KG1 (cell line): ENCODE measurements at places on chromosomes 13 and 19.

DNA sequence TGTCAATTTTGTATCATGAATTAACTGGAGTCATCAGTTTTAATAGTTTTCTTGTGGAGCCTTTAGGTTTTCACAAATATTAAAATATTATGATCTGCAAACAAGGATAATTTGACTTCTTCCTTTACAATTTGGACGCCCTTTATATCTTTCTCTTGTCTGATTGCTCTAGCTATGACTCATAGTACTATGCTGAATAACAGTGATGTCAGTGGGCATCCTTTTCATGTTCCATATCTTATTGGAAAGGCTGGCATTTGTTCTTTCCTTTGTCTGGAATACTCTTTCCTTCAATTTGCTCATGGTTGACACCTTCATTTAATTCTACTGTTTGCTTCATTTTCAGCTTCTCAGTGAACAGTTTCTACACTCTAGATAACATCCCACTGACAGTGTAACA, 1129.3 kb downstream of the SLITRK5 start:
- no peak for DNase-seq

DNA sequence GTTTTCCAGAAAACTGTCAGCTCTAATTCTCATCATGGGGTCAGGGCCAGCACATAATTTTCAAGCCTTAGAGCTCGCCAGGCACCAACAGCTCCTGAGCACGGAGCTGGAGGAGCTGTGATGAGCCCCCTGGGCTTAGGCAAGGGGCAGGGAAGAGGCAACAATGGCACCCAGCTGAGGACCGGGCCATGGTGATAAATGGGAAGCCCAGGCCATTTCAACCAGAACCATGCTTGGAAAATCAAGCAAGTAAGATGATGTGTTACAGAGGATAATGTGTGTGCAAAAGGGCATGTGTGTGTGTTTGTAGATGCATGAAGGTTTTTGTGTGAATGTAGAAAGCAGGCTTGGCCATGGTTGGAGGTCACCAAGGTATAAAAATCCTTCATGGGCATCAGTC, 66.8 kb upstream of the UBAC2 start:
- DNase-seq, result no peak

GRCh38 chr13:110301606-110302553, 5.1 kb downstream of the COL4A1 start:
- no peak for DNase-seq

GRCh38 chr13:30276178-30276577, 31.2 kb downstream of the KATNAL1 start:
- DNase-seq, result no peak

GRCh38 chr13:114000151-114001040, 26.5 kb upstream of the C13orf46 start:
- no peak for DNase-seq

DNA sequence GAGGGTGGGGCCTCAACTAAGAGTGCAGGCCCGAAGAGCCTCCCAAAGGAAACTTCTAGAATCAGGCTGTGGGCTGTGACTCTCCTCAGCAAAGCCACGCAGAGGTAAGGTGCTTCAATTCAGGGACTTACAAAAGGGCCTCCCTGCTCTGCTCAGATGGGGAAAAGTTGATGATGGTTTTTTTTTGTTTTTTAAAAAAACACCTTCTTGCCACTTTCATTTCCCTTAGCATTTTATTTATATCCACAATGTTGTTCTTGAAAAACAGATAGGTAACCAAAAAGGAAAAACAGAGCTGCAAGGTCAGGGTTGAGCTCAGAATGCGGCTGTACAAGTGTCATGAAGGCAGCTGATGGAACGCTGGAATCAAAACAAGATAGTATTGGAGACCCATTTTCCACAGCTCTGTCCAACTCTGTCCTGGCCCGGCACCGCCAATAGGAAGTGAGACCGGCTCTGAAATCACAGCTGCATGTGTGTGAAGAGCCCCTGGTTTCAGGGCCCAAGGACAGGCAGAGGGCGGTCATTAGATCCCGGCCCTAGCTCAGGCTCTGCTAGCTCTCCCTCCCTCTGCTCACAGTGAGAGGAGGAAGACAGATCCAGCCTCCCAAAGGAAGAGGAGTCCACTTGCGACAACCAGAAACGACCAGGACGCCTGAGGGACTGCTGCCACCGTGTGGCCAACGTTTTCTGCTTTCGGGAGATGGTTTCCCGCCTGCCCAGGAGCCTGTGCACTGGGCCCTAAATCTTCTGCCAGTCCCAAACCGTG, 58.3 kb downstream of the KLF2 start:
- DNase-seq, result peak; percentile 6

GRCh38 chr19:54477650-54478049, 4.6 kb upstream of the CDC42EP5 start:
- no peak for DNase-seq

- no peak for DNase-seq
These were observed 77.5 kb downstream of the C13orf42 start for GRCh38 chr13:51033421-51034185.

DNA sequence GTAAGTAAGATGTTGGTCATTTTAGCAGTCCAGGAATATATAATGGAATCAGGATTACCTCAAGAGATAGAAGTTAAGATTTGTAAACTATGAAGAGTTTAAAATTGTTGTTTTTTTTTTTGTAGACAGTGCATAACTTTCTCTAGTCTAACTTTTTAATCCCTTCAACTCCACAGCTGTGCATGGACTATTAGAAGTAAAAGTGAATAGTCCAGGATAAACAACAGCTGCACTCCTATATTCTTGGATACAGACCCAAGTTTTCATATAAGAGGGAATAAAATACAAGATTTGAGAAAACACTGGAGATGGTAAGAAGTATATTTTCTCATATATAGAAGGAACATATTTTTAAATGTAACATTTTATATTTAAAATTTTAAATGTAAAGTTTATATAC, 1509.9 kb downstream of the SLITRK5 start:
- DNase-seq, result no peak

- DNase-seq, result no peak
These were observed 59.0 kb downstream of the GSX1 start for GRCh38 chr13:27851096-27851850.

DNA sequence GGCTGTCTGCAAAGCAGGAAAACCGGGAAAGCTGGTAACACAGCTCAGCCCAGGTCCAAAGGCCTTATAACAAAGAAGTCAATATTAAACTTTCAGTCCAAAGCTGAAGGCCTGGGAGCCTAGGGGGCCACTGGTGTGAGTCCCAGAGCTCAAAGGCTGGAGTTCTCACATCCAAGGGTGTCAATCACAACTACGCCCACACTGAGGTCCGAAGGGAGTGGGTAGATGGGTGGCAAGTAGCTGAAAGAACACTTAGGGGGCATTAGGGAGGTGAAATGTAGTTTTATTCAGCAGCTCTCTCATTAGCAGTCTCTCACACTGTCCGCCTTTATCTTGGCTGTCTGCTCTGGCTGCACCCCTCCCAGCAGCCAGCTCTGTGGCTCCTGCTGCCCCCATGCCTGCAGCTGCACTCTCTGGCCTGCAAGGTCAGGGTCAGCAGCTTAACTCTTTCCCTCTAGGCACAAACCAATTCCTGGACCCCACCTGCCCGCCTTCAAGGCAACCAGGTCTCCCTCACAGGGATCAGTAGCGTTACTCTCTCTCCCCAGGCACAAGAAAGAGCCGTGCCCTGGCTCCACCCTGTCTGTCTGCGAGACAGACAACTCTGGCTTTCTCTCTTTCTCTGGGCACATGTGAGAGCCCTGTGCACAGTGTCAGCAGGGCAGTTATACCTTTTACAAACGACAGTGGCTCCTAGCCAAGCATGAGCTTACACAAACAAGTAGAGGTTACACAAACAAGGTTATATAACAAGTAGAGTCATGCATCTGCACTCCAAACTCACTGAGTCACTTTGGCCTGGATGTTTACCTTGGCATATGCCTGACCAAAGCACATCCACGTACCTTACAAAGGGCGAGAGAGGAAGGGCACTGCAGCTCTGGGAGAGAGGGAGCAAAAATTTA, 249.4 kb upstream of the PCDH20 start:
- no peak for DNase-seq

DNA sequence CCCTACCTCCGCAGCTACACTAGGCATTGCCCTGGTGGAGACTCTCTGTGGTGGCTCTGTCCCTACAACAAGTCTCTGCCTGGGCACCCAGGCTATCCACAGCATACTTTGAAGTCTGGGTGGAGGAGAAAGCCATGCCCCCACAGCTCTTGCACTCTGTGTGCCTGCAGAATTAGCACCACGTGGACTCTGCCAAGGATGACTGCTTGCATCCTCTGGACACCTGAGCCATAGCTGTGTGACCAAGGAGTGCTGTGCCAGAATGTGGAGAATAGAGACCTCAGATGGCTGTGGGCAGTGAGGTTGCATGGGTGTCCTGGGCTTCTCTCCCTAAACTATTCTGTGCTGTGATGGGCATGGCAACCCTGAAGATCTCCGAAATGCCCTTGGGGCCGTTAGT, 21.2 kb upstream of the MCF2L start:
- no peak for DNase-seq

DNA sequence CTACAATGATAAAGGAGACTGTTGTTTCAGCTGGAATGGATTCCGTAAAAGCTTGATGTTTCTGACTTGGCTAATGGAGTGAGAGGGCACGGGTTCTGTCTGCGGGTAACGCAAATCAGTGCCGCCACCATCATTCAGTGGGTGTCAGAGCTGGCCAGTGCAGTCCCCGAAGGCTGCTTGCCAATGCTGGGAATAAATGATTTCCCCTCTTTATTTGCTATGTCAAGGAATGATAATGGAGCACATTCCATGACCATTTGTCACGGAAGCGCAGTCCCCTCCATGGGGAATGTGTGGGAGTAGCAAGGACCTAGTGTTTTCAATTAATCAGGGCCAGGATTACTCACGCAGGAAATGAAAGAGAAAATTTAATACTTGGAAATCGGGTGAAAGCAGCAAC, 899.3 kb downstream of the UQCRFS1 start:
- DNase-seq, result no peak

DNA sequence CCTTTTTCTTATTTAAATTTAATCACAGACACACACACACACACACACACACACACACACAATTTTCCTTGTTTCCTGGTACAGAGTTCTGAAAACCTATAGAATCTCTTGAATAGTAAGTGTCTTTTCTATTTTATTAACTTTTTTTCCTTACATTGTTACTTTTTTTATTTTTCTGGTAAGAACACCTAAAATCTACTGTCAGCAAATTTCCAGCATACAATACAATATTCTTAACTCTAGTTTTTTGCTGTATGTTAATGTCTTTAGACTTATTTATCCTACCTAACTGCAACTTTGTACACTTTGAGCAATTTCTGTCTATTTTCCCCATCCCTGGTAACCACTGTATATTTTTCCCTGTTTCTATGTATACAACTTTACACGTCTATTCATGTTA, 1179.8 kb downstream of the SLITRK1 start:
- no peak for DNase-seq

DNA sequence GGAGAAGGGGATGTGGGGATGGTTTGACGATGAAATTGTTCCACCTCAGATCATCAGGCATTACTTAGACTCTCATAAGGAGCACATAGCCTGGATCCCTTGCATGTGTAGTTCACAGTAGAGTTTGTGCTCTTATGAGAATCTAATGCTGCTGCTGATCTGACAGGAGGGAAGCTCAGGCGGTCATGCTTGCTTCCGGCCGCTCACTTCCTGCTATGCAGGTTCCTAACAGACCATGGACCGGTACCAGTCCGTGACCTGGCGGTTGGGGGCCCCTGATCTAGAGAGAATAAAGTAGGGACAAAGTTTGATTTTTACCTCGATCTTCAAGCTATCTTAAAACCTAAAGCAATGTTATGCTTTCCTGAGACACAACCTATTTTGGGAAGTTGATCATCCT, 373.8 kb upstream of the ARGLU1 start:
- DNase-seq, result no peak

GRCh38 chr13:31639443-31640163, 99.7 kb upstream of the RXFP2 start:
- DNase-seq, result no peak

- DNase-seq, result no peak
These were observed 3.1 kb downstream of the SPC24 start for GRCh38 chr19:11152318-11153062.

DNA sequence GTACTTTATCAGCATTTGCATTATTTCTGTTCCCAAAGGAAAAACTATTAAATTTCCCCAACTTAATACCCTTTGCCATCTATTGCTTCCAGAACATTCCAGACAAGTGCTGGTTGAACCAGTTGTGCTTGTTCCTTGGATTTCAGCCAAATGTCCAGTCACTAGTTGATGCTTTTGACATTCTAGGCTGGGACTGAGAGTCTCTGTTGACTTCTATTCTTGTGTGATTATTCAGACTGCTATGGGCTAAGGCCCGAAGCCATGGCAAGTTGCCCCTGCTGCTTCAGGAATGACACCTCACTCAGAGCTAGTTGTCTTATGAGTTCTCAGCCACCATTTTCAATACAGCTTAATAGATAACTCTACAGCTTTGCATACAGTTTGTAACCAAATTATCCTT, 458.1 kb upstream of the ARGLU1 start:
- no peak for DNase-seq

DNA sequence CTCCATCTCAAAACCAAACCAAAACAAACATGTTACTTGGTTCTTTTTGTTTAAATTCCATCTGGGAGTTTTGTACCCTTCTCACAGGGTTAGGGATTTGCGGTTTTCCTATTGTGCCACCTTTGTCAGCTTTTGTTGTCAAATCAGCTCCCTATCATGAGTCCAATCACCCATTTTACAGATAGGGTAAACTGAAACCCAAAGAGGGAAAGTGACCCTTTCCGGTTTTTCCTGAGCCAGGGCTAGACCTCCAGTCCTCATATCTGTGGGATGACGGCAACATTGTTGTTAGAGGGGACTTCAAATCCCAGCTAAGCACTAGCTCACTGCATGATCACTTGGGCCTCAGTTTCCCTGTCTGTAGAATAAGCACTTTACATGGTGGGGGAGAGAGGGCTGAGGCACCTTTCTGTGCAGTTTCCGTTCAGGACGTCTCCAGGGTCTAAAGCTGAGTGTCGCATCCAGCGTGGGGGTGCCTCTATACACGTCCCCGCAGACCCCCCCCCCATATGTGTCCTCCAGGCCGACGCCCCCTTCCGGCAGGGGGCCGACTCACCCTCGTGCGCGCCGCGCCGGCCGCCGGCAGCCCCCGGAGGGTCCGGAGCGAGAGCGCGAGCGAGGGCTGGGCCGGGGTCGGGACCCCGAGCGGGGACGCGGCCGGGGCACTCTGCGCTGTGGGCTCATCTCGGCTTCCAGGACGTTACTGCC, 3.9 kb downstream of the CCDC194 start:
- no peak for DNase-seq

- no peak for DNase-seq
These were observed 583 bp downstream of the PCDH8 start for GRCh38 chr13:52847682-52848432.

- DNase-seq, result no peak
These were observed 76.8 kb upstream of the ZNF835 start for GRCh38 chr19:56748378-56748777.

GRCh38 chr13:50196118-50196517, 180.9 kb downstream of the KCNRG start:
- DNase-seq, result no peak
